ENCODE measurements at places on chromosomes 7 and 10. TPM values are rescaled to one million over a fixed set of nuclear protein-coding genes. Genes with fewer than 3 reads are reported as not detected.
A peak's percentile ranks its signal among the peaks of the same experiment; 100 is the strongest.

DNA sequence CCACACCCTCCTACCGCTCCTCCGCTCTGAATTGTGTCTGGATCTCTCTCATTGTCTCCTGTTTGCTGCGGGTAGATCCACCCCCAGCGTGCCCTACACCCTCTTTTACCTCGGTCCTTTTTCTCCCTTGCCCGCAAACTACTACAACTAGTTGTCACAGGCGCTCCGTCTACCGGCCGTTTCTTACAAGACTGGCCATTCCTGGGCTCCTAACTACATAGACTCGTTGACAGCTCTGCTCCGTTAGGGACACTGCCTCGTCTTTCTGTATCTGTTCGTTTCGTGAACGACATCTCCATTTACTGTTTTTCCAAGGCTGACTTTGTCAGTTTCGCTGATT is 786 bp downstream of the TAF3 start:
- DNase-seq: peak; percentile 54

GRCh38 chr10:75957314-75958120 is 526.1 kb downstream of the LRMDA start:
- no peak for DNase-seq

DNA sequence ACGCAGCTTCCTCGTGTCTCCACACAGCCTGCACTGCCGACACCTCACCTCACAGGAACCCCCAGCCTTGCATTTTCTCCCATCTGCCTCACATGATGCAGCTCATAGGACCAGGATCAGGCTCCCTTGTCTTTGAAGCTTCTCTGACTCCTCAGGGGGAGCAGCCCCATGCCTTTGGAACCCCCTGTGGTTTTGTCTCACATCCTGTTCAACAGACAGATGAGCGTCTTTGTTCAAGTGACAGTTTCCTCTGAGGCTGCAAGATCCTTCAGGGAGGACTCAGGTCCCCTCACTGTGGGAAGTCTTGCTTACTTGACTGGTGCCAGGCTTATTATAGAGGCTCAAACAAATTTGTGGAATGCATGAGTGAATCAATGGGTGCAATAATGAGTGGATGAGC is 667.1 kb downstream of the INHBA start:
- DNase-seq: no peak

GRCh38 chr7:1993031-1993695 is 239.6 kb downstream of the MAD1L1 start:
- DNase-seq: no peak

DNA sequence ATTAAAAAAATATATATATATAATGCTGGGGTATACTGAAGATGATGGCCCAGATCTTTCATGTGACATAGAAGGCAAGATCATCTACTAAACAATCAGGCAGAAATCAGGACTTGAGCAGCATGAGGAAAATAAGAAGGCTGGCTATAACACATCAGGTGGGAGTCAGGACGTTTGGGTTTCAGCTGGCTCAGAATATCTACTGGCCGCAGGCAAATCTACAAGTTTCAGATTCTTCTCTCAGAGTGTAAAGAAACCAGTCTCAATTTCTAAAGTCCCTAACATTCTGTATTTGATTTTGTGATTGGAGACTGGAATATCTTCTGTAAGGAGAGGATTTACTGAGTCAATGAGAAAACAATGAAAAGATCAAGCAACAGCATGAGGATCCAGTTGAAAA is 37.7 kb upstream of the FAM3C start:
- DNase-seq: no peak

Gene LIPJ
- not detected for total RNA-seq

DNA sequence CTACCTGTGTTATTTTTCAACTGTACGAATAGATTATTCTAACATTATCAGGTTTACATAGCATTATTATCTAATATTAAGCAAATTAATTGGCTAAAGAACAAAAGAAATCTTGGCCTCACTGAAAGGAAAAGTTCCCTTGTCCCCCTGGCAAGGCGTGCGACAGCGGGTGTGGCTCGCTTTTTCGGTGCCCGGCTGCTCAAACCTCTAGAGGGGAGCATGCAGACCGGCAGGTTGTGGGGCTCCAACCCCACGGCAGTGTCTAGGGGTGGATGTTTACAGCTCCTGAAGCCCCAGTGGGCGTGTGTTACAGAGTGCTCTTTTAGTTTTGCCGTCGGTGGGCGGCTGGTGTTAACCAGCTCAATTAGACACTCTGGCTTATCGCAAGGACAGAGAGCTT is 456.4 kb downstream of the TNS3 start:
- DNase-seq: no peak

Gene ELFN1
- 0.11 TPM for total RNA-seq

Gene LIPN
- not detected for total RNA-seq

Gene COL13A1
- 0.42 TPM for total RNA-seq

Gene KNDC1
- total RNA-seq: 9.3 TPM

DNA sequence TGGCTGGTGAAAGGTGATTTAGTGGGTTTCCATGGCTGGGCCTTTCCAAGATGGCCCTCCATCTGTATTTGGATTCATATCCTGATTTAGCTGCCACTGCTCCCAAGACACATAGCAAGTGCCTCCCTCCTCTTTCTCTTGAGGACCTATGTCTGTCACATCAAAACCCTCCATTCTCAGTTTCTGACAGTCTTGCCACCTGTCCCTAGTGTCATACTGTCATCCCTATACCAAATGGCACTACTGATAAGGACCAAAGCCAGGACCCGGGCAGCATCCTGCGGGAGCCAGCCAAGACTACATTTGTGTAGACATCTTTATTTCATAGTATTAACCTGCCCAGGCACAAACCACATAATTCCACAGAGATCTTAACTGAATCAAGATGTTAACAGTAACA is 34.8 kb downstream of the PNLIPRP2 start:
- DNase-seq: no peak

DNA sequence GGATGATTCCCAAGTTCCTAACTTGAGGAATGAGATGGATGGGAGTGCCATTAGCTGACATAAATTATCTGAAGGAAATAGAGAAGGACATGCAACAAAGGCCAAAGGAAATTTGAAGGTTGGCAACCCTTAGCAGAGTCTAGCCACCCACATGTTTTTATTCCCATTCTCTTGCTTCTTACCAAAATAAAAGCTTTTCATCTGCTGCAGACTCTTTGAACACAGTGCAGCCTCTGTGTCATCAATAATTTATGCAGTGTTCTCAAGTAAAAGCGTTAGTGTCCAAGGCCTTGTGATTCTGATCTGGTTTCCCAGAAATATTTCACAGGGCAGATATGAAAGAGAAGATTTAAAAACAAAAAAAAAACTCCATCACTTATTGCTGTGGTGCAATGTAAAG is 98.5 kb downstream of the ST7 start:
- no peak for DNase-seq

GRCh38 chr7:16204953-16205352 is 216.4 kb downstream of the CRPPA start:
- DNase-seq: no peak

Gene CABCOCO1
- total RNA-seq: not detected

Gene SLC29A4
- total RNA-seq: 17.4 TPM

- DNase-seq: no peak
Observed at GRCh38 chr10:53864846-53865245, 936.2 kb downstream of the PCDH15 start.

Gene CISD1
- 12.1 TPM for total RNA-seq

- no peak for DNase-seq
Observed at GRCh38 chr10:69875856-69876255, 74.2 kb downstream of the COL13A1 start.

DNA sequence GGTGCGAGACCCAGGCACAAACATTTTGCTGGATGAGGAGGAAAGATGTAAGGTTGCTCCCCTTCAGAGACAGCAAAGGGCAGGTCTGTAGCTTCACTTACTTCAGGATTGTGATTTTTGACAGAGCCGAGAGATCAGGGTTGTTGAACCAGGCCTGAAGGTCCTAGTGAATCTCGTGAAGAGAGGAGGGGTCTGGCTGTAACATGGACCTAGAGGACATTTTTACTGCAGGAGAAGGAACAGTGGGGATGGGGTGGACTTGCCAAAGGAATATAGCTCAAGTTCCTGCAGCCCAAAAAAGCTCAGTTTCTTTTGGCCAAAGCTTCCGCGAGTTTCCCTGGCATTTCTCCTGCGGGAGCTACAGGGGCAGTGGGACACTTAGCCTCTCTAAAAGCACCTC is 976 bp upstream of the EGFR start:
- no peak for DNase-seq
